Astrocyte of the cerebellum (primary cell): ENCODE measurements at places on chromosomes 7 and 10.

DNA sequence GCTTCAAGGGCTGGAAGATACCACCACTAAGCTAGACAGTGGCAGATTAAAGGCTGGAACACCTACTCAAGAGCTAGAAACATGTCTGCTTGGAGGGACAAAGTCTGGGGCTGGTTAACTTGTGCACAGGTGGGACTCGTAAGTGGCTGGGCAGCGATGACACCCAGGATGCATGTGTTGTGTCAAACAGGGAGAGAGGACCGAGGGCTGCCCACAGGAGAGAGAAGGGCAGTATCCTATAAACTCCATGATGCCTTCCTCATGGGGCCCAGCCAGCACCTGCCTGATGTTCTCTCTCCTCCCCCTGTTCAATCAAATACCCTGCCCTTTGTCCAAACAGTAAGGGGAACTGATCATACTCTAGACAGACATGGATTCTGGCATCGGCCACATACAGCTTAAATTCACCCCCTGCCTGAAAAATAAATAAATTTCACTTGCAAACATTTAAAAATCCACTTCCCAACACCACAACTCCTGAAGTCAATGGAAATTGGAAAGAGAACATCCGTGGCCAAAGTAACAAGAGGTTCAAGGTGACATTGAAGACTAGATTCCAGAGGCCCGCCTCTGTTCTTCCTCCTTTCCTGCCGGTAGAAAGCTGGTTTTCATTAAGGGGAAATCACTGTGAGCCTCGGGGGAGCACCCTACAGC, 50.6 kb downstream of the CHST15 start:
- DNase-seq, result no peak

DNA sequence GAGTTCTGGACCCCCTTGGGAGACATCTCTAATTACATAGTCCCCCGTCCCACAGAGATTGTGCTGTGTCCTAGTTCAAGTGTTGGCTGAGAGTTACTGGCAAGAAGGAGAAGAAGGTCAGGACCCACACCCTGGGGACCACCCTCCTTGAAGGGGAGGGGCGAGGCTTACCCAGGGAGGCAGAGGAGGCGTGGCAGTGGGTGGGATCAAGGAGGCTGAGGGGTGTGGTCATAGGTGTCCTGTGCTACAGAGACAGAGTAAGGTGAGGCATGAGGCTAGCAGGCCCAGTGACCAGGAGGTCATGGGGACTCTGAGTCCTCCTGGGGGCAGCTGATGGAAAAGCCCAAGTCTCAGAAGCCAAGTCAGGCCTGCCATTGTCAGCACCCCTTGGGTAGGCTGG, 29.4 kb upstream of the ADCYAP1R1 start:
- DNase-seq, result no peak

DNA sequence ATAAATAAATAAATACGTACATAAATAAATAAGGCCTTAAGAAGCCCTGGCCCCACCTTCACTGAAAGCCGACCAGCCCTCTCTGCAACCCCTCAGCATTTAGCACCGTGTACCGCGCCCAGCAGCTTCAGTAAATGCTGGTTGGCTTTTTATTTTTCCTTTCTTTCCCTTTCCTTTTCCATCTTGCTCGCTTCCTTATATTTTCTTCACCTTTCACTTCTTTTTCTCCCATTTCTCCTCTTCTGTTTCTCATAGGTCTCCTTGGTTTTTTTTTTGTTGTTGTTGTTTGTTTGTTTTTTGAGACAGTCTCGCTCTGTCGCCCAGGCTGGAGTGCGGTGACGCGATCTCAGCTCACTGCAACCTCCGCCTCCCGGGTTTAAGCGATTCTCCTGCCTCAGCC, 11.2 kb downstream of the ZAN start:
- no peak for DNase-seq

DNA sequence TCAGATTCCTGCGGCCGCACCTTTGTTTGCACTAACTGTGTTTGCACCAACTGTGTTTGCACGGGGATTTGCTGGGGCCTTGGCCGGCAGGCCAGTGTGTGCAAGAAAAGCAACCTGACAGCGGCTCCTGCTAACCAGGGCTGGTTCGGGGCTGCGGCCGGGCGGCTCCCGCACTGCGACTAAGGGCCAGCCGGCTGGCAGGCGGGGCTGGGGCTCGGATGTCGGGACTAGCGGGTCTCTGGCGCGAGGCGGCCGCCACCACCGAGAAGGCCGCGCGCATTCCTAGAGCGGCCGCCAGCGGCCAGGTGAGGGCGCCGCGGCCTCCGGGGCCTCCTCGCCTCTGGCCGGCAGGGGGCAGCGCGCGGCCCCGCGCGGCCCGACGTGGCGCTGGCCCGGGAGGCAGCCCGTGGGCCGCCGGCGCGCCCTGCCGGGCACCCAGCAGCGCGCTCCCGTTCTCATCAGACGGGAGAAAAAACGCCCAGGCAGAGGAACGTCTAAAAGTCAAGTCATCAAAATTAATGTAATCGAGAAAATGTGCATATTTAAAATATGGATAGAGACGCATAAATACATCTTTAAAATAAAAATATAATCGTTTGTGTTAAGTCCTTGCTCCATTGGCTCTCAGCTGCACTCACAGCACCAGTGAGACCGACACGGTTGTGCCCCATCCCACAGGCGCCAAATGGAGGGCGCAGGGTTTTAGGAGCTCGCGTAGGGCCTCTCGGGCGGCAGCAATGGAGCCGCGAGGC, 38.5 kb downstream of the ZNF777 start:
- DNase-seq, result peak; percentile 3

- no peak for DNase-seq
Measured at GRCh38 chr7:150748376-150748775, 11.2 kb downstream of the GIMAP5 start.

- DNase-seq, result peak; percentile 44
Measured at GRCh38 chr7:66452165-66452564, 176.5 kb upstream of the KCTD7 start.

DNA sequence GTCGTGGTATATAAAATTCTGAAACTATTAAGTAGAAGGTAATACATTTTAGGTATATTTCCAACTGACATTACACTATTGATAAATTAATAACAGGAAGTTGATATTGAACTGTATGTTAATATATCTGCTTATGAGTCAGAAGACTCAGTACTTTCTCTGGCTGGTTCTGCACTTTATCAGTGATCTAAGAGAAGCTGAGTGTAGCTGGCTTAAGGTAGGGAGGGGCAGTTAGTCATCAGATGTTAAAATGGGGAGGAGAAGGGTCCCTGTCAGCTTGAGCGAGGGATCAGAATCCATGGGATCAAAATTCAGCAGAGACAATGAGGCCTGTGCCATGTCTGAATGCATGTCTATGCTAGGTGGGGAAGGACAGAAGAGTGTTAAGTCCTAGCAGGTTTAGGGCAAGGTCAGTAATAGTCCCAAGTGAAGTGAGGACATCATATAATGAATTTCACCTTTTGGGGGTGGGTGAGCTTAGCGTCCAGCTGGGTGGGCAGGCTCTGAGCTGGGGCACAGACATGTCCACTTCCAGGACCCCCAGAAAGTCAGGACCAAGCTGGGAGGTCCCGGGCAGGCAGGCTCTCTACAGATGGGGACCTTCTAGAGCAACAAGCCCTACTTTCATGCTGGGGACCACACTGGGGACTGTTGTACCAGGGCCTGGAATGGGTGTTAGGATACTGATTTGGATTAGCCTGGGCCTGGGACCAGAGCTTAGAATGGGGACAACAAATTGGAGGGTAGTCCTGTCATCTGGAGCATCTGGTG, 82.9 kb downstream of the WDFY4 start:
- DNase-seq, result no peak

- DNase-seq, result no peak
Measured at GRCh38 chr7:30344513-30344912, 60.1 kb downstream of the ZNRF2 start.

GRCh38 chr7:138435231-138435919, 24.7 kb upstream of the TRIM24 start:
- DNase-seq, result no peak

DNA sequence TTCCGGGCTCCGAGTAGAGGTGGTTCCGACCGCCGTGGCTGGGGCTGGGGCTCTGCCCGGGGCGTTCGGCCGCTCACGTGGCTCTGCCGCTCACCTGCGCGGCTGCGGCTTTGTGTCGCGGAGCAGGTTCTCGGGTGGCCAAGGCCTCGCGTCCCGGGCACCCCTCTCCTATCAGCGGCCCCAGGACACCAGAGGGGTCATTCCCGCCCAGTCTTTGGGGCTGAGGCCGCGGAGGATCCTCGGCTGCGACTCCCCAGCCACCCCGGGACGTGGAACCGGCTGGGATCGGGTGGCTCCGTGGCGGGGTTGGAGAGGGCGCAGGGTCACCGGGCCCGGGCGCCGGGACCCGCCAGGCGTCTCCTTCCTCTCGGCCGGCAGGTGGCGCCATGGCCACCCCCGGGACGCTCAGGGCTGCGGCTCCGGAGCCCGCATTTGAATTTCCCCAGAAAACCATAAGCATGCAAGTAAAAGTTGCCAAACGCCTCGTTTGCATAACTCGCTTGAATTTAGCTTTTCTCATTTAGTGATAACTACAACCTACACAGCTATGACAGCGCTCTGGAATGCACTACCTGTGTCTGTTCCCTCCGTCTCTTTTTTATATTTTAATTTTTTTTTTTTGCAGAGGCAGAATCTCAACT, 1.2 kb downstream of the COL26A1 start:
- peak; percentile 35 for DNase-seq

DNA sequence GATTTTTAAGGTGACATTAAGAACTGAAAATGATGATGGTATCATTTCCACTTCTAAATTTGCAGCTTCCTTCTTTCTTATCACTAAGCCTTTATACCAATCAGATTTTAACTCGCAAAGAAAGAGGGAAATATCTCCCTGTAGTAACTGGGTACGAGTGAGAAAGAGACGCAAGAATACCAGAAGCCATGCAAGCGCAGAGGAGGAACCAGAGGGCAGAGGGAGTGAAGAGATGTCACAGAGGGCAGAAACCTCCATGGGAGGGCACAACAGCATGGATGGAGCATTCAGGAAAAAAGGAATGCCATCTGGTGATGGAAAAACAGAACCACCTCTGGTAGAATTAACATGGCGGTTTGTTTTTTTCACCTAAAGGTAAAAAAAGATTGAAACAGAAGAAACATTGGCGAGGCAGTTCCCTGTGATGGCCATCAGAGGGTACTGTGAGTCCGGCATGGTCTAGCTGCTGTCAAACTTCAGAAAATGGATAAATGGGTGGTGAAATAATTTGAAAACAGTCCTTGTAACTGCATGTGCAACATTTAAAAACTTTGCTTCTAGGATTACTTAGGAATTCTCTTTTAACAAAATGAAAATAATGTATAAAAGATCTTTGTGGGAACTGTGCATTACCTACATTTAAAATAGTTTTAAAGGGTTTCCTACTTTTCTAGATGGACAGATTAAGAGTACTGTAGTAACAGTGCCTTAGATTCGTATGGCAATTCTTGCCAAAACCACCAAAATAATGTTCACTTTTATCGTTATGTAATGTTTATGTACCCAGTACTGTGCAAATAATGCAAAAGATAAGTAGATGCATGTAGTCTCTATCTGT, 91.8 kb downstream of the ARHGAP12 start:
- peak; percentile 23 for DNase-seq

- peak; percentile 16 for DNase-seq
Measured at GRCh38 chr7:101315336-101315735, 6.3 kb downstream of the IFT22 start.

DNA sequence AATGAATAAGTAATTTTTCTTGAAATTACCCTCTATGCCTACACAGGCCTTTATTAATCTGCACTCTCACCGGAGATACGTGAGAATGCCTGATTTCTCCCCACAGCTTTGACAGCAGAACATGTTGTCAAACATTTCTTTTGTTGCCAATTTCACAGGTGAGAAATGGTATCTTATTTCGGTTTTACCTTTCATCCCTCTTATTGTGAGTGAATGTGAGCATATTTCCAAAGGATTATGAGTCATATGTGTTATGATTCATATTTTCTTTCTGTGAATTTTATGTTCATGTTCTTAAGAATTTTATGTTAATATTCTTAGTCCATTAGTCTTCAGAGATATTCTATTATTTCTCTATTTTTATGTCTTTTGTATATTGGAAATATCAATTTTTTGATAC, 965.1 kb downstream of the CCSER2 start:
- DNase-seq, result no peak

DNA sequence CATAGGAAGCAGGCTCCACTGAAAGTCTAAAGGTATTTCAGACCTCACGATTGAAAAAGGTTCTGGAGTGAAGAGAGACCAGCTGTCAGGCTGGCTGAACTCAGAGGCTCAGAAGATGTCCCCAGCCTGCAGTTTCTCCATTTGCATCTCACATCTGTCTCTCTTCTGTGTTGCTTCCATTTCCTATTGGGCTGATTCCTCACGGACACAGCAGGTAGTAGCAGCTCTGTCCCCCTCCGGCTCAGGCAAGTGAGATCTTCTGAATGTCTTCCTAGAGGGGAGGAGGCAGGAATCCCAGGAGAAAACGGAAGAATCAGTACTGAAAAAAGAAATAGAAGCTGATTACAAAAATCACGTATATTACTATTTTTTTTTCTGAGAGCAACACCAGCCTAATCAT, 274.1 kb upstream of the COBL start:
- no peak for DNase-seq

DNA sequence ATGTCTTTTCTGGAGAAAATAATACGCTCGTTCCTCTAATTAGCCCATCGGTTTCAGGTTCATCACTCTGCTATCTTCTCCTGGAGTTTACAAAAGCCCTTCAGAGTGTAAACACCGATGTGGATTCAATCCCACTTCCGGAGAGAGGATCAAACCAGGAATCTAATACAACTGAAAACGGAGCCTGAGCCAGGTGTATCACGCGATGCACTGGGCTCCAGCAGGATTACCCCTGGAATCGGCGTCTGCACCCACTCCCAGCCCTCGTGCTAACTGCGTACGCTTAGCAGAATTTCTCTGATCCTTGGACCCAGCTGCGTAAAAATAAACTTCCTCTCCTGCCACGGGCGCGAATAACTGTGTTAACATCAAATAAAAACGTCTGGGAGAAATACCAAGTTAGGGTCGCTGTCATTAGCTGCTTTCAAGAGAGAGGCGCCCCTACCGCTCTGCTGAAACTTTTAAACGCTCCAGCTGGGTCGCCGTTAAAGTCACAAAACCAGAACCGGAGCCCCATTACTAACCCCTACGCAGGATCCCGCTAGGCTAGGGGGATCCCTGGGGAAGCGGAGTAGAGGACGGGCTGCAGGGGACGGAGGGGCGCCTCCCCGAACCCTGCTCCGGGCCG, 502 bp downstream of the ZNF3 start:
- no peak for DNase-seq

- peak; percentile 8 for DNase-seq
Measured at GRCh38 chr10:82378146-82378545, 503.2 kb downstream of the NRG3 start.

DNA sequence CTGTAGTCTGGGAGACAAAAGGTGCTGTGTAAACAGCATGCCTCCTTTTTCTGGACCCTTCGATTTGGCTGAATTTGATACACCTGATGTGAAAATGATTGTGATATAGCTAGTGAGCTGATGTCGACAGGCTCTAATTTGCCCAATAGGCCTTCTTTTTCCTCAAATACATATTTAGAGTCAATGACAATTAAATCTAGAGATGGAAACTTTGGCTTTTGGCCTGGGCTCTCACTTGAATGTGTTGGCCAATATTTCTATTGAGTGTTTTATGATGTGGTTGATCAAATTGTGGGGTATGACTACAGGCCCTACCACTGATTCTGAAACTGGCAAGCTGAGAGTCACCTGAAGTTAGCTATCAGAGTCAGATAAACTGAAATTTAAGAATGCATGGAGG, 151.8 kb upstream of the MEOX2 start:
- DNase-seq, result no peak

- no peak for DNase-seq
Measured at GRCh38 chr10:33709008-33709753, 374.7 kb upstream of the NRP1 start.
